8988T (cell line): ENCODE measurements at places on chromosomes 7 and 10.

DNA sequence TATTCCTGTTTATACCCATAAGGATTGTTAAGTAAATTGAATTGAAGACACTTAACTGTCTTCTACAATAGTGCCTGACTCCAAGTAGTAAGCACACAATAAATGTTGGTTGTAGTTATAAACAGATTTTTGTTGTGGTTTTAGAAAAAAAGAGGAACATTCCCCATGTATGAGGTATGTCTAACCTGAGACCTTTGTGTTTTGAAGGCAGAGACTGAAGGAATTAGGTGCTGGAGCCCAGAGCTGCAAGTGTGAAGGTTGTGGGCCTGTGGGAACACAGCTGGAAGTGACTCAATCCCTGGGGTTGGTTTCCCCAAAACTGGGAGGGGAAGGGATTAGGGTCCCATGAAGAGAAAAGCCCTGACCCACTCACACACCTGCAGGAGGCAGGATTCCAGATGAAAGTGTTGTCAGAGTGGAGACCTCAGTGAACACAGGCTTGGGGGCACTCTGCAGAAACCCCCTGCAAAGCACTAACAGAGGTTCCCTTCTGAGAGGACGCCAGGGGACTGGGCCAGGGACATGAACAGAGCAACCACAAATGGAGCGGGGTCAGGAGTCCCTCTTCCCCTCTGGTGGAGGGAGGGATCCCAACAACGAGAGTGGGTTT, 265.1 kb upstream of the KLF14 start:
- DNase-seq = no peak

DNA sequence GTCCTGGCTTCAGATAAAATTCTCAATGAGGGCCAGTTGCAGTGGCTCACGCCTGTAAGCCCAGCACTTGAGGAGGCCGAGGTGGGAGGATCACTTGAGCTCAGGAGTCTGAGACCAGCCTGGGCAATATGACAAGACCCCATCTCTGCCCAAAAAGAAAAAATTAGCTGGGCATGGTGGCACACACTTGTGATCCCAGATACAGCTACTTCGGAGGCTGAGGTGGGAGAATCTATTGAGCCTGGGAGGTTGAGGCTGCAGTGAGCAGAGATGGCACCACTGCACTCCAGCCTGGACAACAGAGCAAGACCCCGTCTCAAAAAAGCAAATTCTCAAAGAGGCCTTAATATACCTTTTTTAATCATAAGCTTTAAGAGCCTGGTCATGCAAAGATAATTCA, 142.9 kb downstream of the CUX1 start:
- no peak for DNase-seq

GRCh38 chr10:33498391-33498891, 164.0 kb upstream of the NRP1 start:
- DNase-seq = no peak

GRCh38 chr7:87878208-87878735, 2.0 kb downstream of the DBF4 start:
- no peak for DNase-seq
